Gastroesophageal sphincter (tissue), 4 donors: ENCODE measurements at places on chromosomes 7 and 10.

DNA sequence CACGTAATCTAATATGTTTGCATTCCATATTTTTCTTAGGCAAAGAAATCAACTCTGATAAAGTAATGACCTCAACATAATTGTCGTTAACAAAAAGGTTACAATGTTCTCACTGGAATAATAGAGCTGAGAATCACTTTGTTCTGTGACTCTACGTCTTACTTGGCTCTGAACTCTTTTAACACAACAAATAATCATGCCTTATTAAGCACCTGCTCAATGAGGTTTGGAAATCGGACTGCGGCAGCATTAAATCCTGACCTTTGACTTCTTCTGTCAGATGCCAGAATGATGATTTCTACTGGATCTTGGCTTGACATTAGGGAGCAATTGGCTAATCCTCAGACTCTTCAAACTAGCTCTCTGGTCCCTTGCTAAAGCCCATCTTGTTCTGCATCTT, 233.6 kb downstream of the SEMA3D start:
- H3K27ac ChIP-seq, result no peak overlapping the region
- no peak for ATAC-seq
- H3K4me1 ChIP-seq, result no peaks in the 10 kb centered on the region
- H3K36me3 ChIP-seq, result no peaks in the 10 kb centered on the region
- H3K27me3 ChIP-seq, result no peaks in the 10 kb centered on the region

- no peaks in the 10 kb centered on the region for H3K27me3 ChIP-seq
- no peak overlapping the region for H3K27ac ChIP-seq
- H3K4me3 ChIP-seq, result no peak overlapping the region
Observed at GRCh38 chr10:114031073-114031972, 12.3 kb upstream of the ADRB1 start.

GRCh38 chr10:51073453-51074237, 642 bp upstream of the PRKG1 start:
- H3K27ac ChIP-seq, result peak overlapping the region; percentile 74
- H3K4me3 ChIP-seq, result peak overlapping the region; percentile 75
- H3K36me3 ChIP-seq, result no peaks in the 10 kb centered on the region
- no peaks in the 10 kb centered on the region for H3K4me1 ChIP-seq
- peak; percentile 48 for ATAC-seq

- H3K4me3 ChIP-seq, result peak overlapping the region; percentile 91
- no peaks in the 10 kb centered on the region for H3K36me3 ChIP-seq
Observed at GRCh38 chr10:103395754-103396066, 565 bp downstream of the ATP5MK start.

DNA sequence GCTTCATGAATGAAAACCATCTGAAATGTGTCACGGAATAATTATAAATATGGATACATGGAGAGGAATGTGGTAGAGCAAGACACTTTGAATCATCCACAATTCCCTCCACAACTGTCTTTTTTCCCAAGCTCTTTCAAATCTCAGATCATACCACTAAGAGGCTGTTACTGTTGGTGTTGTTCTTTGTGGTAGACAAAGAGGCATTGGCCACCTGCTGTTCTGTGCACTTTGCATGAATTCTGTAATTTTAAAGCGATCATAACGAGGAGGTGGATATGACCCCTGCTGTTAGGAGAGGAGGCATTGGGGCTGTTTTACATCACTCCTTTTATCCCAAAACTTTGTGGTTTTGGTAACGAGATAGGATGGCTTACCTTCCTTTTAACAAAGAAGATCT, 141.2 kb upstream of the KLF6 start:
- no peaks in the 10 kb centered on the region for H3K27me3 ChIP-seq
- H3K4me3 ChIP-seq, result no peak overlapping the region
- no peak for ATAC-seq

- peak overlapping the region; percentile 29 for H3K27ac ChIP-seq
- H3K36me3 ChIP-seq, result no peaks in the 10 kb centered on the region
- H3K4me1 ChIP-seq, result peaks cover 9% of the 10 kb centered on the region
- no peak overlapping the region for H3K4me3 ChIP-seq
- no peaks in the 10 kb centered on the region for H3K27me3 ChIP-seq
- peak; percentile 88 for ATAC-seq
Observed at GRCh38 chr7:36967387-36967786, 243.1 kb upstream of the AOAH start.

DNA sequence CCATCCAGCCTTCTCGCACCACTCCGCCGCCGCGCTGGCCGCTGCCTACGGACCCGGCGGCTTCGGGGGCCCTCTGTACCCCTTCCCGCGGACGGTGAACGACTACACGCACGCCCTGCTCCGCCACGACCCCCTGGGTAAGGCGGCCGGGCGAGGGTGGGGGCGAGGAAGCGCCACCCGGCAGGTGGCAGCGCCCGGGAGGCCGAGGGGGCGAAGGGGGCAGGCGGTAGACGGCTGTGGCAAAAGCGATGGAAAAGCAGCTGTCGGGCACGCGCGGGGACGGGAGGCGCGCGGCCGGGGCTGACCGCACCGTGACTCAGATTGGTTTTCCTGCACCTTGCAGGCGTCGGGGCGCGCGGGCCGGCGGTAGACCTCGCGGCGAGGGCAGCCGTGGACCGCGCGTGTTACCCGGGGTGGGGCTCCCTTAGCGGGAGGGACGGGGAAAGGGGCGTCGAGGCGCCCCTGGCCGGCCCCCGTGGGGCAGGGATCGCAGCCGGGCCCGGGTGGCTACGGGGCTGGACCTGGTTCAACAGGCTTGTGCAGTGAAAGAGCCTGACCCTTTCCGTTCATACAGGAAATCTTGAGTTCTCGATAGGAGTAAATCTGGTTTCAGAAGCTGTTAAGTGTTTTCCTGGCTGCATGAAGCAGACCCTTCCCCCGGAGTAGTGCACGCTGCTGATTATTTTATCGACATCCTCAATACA, 608 bp downstream of the HHEX start:
- H3K4me3 ChIP-seq, result peak overlapping the region; percentile 76
- no peaks in the 10 kb centered on the region for H3K36me3 ChIP-seq
- H3K27me3 ChIP-seq, result peaks cover 42% of the 10 kb centered on the region
- peak; percentile 60 for ATAC-seq
- H3K27ac ChIP-seq, result peak overlapping the region; percentile 82

GRCh38 chr10:65818990-65819389, 1106.8 kb upstream of the LRRTM3 start:
- no peaks in the 10 kb centered on the region for H3K27me3 ChIP-seq
- no peaks in the 10 kb centered on the region for H3K36me3 ChIP-seq
- no peak overlapping the region for H3K27ac ChIP-seq
- no peaks in the 10 kb centered on the region for H3K4me1 ChIP-seq

GRCh38 chr7:47299496-47299895, 282.4 kb downstream of the TNS3 start:
- H3K36me3 ChIP-seq, result peaks cover 79% of the 10 kb centered on the region
- no peak overlapping the region for H3K27ac ChIP-seq
- no peaks in the 10 kb centered on the region for H3K27me3 ChIP-seq
- H3K4me1 ChIP-seq, result no peaks in the 10 kb centered on the region

DNA sequence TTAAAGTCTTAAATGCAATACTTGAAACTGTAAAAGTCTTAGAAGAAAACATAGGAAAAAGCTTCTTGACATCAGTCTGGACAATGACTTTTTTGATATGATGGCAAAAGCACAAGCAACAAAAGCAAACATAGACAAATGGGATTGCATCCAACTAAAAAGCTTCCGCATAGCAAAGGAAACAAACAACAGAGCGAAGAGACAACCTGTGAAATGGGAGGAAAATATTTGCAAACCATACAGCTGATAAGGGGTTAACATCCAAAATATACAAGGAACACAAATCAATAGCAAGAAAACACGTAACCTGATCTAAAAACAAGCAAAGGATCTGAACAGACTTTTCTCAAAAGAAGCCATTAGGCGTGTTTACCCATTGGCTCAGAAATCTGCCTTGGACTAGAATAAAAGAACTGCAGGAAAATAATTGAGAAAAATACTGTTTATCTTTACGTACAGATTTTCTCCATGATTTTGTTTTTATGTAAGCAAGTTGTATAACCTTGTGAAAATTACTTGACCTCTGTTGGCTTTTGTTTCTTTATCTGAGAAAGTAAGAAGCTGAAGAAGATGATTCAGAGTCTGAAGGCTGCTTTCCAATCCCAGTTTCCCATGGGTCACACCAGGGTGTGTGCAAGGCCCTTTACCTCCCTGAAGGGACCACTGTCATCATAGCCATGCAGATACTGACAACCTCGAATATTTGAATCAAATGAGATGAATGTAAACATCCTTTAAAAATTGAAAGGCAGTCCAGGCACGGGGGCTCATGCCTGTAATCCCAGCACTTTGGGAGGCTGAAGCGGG, 99.1 kb upstream of the LANCL2 start:
- no peak for ATAC-seq
- H3K27ac ChIP-seq, result no peak overlapping the region
- peaks cover 5% of the 10 kb centered on the region for H3K27me3 ChIP-seq
- no peak overlapping the region for H3K4me3 ChIP-seq

DNA sequence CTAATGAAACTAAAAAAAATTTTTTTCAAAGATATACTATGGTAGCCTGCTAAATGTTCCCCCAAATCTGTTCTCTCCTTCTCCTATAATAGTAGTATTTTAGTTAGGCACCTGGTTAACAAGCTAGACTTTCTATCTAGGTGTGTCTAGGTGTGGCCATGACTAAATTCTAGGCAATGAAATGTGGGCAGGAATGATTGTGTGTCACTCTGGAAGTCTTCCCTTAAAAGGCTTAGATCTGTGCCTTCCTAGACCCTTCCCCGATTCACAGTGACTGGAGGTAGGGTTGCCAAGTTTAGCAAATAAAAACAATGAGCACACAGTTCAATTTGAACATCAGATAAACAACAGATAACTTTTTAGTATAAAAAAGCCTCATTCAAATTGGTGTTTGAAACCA, 8.3 kb upstream of the ARHGAP21 start:
- no peaks in the 10 kb centered on the region for H3K36me3 ChIP-seq
- ATAC-seq, result no peak
- H3K27ac ChIP-seq, result no peak overlapping the region
- H3K4me3 ChIP-seq, result no peak overlapping the region
- no peaks in the 10 kb centered on the region for H3K4me1 ChIP-seq

- no peak overlapping the region for H3K4me3 ChIP-seq
- H3K36me3 ChIP-seq, result no peaks in the 10 kb centered on the region
- H3K4me1 ChIP-seq, result peaks cover 82% of the 10 kb centered on the region
- no peaks in the 10 kb centered on the region for H3K27me3 ChIP-seq
- peak overlapping the region; percentile 95 for H3K27ac ChIP-seq
Observed at GRCh38 chr10:88980247-88980646, 10.4 kb upstream of the FAS start.

GRCh38 chr10:49761789-49762565, at the start of gene OGDHL:
Gene OGDHL, minus strand, starts transcription at chr10:49762323. Its CDS starts 3,731 bp downstream, at chr10:49758592.
- H3K4me1 ChIP-seq, result no peaks in the 10 kb centered on the region
- ATAC-seq, result peak; percentile 52
- no peaks in the 10 kb centered on the region for H3K36me3 ChIP-seq
- H3K27me3 ChIP-seq, result peaks cover 74% of the 10 kb centered on the region
- peak within 1 kb of the TSS; percentile 59 for H3K4me3 ChIP-seq
